ENCODE measurements at places on chromosomes 2 and 18.

GRCh38 chr2:215272918-215273317 is 38.9 kb upstream of the ATIC start:
- no peak for DNase-seq

- no peak for DNase-seq
Observed at GRCh38 chr2:241944821-241945220, 75.3 kb downstream of the RTP5 start.

DNA sequence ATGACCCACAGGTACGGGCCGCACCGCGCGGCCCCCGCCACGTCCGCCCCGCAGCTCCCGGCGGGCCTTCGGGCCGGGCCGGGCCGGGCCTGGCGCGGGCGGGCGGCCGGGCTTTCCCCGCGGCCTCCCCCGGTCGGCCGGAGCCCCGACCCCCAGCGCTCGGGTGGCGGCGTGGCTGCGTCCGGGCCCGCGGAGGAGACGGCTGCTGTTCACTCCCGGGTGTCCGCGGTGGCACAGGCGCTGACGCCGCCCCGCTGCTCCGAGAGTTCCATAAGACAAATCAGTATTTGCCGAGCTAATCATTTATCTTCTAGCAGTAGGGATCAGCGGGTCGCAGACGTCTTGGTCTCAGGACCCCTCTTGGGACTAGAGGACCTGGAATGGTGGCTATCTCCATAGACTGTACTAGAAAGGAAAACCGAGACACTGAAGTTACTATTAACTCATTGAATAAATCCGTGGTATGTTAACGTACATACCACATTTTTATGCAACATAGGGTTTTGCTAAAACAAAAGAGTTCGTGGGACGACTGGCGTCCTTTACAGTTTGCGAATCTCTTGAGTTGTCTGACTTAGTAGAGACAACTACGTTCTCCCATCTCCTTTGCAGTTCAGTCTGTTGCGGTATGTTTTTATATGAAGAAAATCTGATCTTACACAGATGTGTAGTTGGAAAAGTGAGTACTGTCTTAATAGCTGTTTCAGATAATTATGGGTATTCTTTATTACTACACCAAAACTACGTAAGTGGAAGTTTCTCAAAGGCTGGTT is 500 bp downstream of the LIMS1 start:
- DNase-seq: peak; percentile 57

- no peak for DNase-seq
Observed at GRCh38 chr18:47151439-47151838, 1.1 kb upstream of the HDHD2 start.

DNA sequence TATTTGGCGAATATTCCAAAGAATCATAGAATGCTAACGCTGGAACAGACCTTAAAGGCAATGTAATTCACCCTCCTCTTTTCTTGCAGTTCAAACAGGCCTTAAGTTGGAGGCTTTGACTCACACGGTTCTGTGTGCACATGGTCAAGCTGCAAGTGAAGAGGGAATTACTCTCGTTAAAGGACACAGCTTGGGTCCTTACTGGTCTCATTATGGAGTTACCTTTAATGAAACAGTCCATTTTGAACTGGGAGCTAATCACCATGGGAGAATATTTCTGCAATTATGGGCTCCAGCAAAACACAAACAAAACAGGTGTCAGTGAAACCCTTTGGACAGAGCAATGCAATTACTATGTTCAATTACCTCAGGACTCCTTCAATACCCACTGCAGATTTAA is 135.5 kb downstream of the GAREM1 start:
- DNase-seq: no peak

- no peak for DNase-seq
Observed at GRCh38 chr2:12061286-12062052, 315.0 kb downstream of the LPIN1 start.
